Fibroblast of skin of right biceps (primary cell): ENCODE measurements at places on chromosomes 11 and 22.

GRCh38 chr11:34447044-34447443 is 8.3 kb downstream of the CAT start:
- DNase-seq = no peak

DNA sequence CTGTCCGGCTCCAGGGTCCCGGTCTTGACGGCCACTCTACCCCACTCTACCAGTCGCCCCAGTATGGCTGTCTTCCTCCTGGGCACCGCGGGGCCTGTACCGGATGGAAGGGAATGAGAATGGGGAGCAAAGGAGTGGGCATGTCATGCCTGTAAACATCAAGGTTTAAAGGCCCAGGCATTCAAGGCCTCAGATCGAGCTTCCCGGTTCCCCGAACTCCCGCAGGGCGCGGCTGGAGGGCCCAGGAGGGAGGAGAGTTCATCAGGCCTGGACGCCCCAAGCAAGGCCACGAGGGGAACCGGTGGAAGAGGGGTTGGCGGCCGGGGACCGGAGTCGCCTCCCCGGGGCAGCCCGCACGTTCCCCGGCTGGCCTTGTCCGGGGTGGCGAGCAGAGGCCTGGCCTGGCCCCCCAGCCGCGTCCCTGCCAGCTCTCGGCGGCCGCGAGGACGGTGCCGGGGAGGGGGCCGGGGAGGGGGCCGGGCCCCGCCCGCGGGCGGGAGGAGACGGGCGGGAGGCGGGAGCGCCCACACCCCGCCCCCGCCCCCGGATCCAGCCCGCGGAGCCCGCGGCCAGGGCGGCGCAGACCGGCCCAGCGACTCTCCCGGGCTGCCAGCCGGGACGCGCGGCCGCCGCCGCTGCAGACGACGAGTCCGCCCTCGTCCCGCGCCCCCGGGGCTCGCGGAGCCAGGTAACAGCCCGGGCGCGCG is at the start of gene CDC42EP1:
Gene CDC42EP1 (plus strand): TSS at position 580 of the 707 bp plus-strand sequence. CDS start 5,870 bp downstream, outside the sequence.
- peak; percentile 71 for DNase-seq

GRCh38 chr22:30694640-30695350 is at the start of gene OSBP2:
Gene OSBP2 (plus strand): TSS chr22:30694874. CDS start chr22:30694910, 36 bp downstream.
- DNase-seq = peak; percentile 10

DNA sequence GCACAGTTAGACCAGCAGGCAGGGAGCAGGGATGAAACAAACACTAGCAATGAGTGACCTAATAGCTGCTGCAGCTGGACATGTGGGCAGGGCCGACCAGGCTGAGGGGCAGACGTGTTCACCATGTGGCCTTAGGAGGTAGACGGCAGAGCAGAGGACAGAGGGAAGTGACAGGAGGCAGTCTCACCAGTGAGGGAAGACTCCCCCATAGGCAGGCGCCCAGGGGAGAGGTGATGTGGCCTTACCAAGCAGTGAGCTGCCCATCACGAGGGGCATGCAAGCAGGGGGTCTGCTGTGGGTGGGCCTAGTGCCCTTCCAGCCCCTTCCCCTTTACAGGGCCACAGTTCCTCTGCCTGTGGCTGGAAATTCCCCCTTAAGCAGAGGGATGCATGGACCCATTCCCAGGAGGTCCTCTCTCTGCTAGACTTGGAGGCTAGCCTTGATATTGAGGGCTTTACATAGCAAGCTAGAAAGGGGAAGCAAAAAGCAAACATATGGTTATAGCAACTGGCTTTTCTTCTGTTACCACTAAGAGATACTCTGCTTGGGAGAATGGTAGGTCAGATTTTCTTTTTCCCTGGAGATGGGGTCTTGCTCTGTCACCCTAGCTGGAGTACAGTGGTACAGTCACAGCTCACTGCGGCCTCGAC is 67.6 kb downstream of the MPPED1 start:
- no peak for DNase-seq

- no peak for DNase-seq
Observed at GRCh38 chr22:24087071-24087795, 76.1 kb downstream of the CABIN1 start.

DNA sequence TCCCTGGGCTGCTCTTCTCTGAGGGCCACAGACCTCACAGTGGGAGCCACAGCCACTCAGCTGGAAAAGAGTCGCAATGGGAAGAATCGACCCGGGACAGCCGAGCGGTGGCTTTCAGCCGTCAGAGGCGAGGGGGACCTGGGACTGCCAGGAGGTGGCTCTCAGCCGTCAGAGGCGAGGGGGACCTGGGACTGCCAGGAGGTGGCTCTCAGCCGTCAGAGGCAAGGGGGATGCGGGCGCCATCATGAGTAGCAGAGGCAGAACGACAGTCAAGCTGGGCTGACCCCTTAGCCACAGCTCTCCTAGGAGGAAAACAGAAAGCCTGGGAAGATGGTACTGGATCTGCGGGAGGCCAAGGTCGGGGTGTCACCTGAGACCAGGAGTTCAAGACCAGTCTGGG is 14.9 kb upstream of the MUC2 start:
- no peak for DNase-seq

GRCh38 chr22:40898850-40899357 is 37.0 kb upstream of the DNAJB7 start:
- peak; percentile 69 for DNase-seq

DNA sequence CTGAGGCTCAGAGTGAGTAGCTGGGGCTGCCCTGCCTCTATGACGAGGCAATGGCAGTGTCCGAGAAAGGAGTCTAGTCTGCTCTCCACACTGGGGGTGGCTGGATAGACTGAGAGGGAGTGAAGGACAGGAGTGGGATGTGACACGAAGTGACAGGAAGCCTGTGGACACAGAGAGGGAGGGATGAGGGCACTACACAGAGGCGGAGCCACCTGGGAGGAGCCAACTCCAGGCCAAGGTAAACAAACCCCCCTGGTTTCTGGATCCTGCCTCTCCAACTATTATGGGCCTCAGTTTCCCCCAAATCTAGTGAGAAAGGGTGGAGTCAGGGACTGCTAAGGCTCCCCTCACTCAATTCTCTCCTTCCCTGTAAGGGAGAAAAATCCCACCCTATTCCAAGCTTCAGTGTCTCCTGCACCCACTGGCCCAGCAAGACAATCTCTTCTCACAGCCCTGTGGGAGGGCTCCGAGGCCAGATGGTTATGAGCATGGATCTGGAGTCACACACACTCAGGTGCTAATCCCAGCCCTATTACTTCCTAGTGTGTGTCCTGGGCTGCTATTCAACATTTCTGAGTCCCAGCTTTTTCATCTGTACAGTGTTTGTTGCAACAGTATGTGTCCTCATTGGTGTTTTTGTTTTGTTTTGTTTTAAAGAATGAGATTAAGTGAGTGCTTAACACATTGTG is 24.9 kb downstream of the ASPHD2 start:
- no peak for DNase-seq

DNA sequence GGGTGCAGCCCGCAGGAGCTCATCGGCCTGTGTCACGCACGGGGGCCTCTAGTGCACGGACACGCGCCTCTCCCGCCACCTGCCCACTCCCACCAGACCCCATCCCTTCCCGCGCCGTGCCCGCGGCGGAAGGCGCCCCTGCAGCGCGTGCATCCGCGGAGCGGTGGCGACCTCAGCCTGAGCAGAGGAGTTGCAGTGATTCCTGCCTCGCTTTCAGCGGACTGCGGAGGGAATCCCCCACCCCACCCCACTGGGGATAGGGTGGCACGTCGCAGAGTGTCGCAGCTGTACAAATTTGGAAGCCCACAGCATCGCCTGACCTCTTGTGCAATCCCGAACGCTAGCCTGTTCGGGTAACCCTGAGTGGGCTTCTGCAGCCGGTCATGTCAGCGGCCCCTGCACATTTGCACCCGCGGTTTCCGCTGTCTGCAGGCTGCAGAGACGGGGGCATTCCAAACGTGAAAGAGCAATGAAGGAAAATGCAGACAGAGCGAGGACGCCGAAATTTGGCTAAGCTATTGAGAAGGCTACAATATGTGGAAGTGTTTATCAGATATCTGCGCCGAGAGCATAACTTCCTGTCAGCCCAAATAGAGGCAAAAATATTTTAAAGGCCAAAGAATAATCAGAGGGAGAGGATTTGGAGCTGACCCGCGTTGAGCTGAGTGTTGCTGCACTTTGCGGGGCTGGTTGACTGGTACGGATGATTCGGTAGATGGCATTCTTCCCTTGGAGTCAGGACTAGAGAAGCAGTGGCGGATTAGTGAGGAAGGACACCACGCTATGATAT is 617 bp upstream of the ARHGAP20 start:
- DNase-seq = peak; percentile 33

GRCh38 chr11:65051398-65051858 is 6.9 kb downstream of the NAALADL1 start:
- no peak for DNase-seq
